ENCODE measurements at places on chromosomes 16 and 17.

DNA sequence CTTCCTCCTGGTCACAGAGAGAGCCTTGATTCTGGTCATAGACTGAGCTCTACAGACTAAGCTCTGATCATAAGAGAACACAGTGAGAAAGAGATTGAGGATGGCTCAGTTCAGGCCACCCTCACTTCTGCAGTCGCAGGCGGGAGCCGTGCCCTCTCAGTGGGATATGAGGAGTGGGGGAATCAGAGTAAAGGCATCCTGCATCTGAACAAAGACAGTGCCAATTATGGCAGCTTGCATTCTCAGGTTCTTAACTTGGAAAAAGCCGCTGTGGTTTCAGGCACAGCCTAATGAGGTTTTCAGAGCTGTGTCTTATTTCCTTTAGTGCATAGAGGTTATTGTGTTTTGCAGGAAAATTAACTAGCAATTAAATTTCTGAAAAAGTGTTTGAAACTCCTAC lies 134.4 kb upstream of the NLRP1 start:
- no peak for DNase-seq

DNA sequence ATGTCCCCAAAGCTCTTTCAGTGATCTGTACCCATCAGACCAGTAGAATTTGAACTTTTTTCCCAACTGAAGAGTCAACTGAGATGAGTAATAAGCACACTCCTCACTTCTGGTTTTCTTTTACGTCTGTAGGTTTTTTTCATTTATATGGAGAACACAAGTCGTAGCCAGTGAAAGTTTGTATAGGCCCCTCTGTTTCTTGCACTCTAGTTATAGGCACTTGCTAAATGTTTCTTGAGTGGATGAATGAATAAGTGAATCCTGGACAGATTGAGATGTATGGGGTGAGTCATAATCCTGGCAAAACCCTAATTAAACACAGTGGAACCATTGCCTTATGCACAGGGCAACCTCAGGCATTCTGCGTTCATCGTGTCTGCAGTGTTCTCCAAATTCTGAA lies 193.7 kb upstream of the TBX2 start:
- no peak for DNase-seq

DNA sequence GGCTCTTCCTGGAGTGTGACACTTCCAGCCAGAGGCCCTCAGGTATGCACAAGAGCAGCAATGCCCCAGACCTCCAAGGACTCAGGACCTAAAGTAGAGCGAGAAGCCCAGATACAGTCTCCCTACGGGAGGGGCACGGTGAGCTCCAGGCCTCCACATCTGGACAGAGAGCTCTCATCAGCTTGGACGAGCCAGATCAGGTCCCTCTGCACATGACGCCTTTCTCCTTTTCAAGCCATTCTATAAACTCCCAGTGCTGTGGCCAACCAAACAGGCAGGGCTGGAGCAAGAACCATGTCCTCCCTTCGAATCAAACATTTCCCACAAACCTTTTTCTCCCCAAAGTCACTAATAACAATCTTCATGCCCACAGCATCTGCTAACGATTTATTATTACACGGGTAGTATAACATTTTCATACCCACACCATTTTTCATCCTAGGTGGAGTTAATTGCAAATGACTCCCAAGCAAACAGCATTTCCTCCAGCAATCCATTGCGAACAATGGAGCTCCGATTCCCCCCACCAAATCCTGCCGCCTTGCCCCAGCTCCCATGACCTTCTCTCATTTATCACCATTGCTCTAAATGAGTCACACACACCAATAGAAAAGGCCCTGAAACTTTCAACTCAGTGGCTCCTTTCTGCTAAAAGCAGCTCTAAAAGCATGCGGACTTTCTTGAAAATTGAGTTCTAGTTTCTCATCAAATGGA lies 24.2 kb upstream of the NLRP1 start:
- DNase-seq = no peak

GRCh38 chr16:50593410-50594150 lies 45.4 kb downstream of the NKD1 start:
- DNase-seq = no peak

- no peak for DNase-seq
Observed at GRCh38 chr17:38926293-38927070, 1.1 kb downstream of the LASP1NB start.

GRCh38 chr17:73600103-73600871 lies 44.0 kb downstream of the SDK2 start:
- no peak for DNase-seq

- no peak for DNase-seq
Observed at GRCh38 chr16:752007-752312, 8.6 kb upstream of the MSLN start.

GRCh38 chr17:57756951-57757350 lies 11.9 kb upstream of the CCDC182 start:
- DNase-seq = no peak

DNA sequence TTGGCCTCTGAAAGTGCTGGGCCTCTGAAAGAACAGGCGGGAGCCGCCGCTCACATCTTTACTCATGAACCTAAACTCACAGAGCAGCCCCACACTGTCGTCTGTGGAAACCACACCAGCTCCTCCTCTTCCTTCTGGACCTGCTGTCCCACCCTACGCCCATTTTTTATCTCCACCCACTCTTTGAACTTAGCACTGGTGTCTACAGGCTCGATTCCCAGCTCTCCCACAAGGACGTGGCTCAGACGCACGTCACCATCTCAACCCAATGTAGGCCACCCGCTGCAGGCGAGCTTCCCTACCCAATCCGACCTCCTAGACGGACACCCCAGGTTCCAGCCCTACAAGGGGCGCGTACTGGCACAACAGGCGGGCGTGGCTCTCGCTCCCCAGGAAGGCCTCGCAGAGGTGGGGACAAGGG lies 62.2 kb downstream of the NXN start:
- no peak for DNase-seq

Measured in erythroblast (primary cell).